ENCODE measurements at places on chromosomes 11 and 22.

DNA sequence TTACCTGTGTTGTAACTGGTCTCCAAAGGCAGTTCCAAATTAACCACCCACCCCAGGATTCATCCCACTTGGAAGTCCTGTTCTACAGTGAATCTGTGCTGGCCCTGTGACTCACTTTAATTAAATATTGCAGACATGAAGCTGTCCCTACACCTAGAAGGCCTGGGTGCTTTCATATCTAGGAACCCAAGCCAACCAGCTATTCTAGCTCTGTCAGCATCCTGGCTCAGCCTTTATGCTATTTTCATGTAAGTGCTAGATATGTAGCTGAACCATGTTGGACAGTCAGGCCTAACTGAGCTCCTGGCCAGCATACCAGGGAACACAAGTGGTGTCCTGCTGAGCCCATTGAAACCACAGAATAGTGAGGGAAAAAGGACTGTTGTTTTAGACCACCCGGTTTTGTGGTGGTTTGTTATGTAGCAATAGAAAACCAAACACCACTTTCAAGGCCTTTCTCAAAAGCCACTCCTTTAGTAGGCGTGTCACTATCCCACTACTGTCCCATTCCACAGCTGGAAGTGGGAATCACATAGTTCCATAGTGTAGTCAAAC lies 30.3 kb downstream of the CNTF start:
- no peak for DNase-seq

DNA sequence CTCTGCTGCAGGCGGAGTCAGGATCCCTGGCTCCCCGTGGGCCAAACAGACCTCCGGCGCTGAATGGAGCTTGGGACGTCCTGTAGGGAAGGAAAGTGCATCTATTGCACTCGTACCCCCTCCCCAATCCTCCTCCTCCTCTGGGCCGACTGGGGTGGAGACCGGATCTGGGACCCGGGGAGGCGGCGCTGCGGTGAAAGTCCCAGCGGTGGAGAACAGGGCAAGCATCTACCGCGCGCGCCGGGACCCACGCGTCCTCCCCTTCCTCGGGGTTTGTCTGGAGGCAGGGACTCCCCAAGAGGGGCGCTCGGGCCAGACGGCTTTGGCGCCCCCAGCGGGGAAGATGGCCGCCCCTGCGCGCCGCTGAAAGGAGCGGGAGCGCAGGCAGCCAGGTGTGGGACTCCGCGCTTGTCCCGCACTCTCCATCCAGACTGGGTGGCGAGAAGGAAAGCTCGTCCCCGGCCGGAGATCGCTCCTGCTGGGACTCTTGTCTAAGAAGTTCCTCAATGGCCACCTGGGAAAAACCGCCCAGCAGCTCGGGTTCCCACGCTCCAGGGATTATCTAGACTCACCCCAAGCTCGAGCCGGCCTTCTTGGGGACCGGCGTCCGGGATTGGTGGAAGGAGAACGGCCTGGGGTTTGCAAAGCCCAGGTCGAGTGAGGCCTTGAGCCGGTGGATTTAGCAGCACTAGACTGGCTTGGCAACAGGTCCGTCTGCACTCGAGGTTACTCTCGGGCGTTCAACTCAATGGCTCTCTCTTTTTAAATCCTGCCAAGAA lies 718 bp downstream of the FADS2 start:
- DNase-seq: peak; percentile 47

- peak; percentile 86 for DNase-seq
These were observed 1.4 kb downstream of the PNPLA2 start for GRCh38 chr11:819943-820649.

DNA sequence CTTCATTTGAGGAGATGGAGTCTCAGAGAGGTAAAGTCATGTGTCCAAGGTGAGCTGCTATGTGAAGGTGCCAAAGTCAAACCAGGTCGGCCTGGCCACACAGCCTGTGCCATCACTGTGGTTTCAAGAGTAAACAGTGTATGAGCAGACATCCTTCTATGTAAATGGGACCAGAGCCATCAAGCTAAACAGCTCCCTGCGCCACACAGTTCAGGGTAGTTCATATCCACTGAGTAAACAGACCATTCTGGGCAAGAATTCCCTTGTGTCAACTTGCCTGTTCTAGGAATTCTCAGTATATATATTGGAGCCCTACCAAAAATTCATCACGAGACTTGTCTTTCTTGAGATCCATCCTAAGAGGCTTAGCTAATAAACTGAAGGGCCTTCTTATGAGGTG lies 77.5 kb downstream of the AMOTL1 start:
- no peak for DNase-seq

GRCh38 chr11:2091112-2091746 lies 48.0 kb downstream of the IGF2 start:
- no peak for DNase-seq
